ENCODE measurements at places on chromosomes 2 and 18.

GRCh38 chr2:30149976-30150375 is 3.2 kb downstream of the YPEL5 start:
- H3K4me3 ChIP-seq: peak overlapping the region; percentile 7
- no peak for DNase-seq
- peak overlapping the region; percentile 99 for H3K27ac ChIP-seq

DNA sequence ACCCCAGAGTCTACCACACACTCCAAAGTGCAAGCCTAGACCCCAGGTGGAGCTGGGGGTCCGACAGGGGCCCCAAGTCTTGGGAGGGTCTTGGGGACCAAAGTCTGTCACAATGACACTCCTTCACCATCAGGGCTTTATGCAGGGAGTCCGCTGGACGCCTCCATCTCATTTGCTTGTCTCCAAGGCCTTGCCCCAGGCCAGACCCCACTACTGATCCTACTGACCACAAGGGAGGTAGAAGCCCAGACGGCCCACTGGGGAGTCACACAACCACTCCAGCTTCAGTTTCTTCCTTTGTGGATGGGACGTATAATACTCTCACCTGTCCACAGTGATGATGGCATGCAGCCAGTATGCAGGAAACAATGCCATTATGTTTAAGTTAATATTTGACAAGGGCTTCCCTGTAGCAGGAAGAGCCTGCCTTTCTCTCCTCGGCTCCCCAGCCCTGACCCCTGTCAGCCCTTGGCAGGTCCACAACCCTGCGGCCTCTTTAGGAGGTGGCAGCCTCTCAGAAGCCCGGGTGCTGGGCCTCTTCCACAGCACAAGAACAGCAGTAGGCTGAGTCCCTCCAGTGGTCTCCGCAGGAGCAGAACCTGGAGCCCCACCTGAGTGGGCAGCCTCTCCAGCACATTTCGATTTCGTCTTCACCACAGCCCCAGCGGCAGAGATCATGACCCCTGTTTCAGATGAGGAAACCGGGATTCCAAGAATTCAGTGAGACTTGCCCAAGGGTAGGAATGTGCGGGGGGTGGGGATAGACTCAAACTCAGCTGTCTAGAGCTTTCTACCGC is 6.5 kb downstream of the BIN1 start:
- no peaks in the 10 kb centered on the region for H3K27me3 ChIP-seq
- DNase-seq: no peak
- peaks cover 10% of the 10 kb centered on the region for H3K4me1 ChIP-seq
- no peaks in the 10 kb centered on the region for H3K36me3 ChIP-seq
- H3K4me3 ChIP-seq: no peak overlapping the region
- no peak overlapping the region for H3K27ac ChIP-seq

GRCh38 chr18:59918320-59918755 is 18.5 kb downstream of the PMAIP1 start:
- no peaks in the 10 kb centered on the region for H3K27me3 ChIP-seq
- H3K4me1 ChIP-seq: peaks cover 11% of the 10 kb centered on the region
- H3K36me3 ChIP-seq: no peaks in the 10 kb centered on the region
- peak; percentile 71 for DNase-seq
- no peak overlapping the region for H3K27ac ChIP-seq

GRCh38 chr2:72077702-72078169 is 69.9 kb downstream of the CYP26B1 start:
- no peak overlapping the region for H3K4me3 ChIP-seq
- no peaks in the 10 kb centered on the region for H3K27me3 ChIP-seq
- no peaks in the 10 kb centered on the region for H3K36me3 ChIP-seq

DNA sequence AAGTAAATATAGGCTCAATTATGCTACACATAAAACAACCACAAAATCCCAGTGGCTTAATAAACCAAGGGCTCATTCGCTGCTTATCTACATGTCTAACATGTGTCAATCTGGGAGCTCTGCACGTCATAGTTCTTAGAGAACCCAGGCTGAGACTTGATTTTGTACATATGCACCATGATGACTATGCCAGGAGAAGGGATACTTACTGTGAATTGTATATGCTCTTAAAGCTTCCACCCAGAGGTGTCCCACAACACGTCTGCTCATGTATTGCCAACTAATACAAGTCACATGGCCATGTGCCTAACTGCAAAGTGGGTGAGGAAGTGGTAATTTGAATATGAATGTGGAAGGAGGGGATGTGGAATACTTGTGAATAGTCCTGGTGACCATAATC is 262.1 kb downstream of the CPS1 start:
- no peak overlapping the region for H3K4me3 ChIP-seq
- H3K27me3 ChIP-seq: no peaks in the 10 kb centered on the region
- no peaks in the 10 kb centered on the region for H3K4me1 ChIP-seq
- H3K27ac ChIP-seq: no peak overlapping the region

DNA sequence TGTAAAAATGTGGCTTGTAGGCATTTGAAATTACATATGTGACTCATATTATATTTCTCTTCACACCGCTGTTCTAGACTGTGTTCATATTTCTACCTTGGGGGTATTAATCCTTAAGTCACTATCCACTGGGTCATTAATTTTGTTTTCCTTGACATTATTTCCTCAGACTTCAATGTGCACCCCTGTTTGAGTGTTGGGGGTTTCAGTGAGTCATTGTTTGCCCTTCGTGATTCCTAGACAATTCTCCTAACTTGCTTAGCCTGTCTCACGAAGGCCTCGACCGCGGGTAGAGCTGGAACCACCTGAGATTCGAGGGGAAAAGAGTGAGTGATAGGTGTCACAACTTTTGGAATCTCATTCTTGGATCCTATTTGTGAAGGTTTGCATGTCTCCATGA is 35.1 kb downstream of the NPAS2 start:
- H3K27me3 ChIP-seq: no peaks in the 10 kb centered on the region
- H3K27ac ChIP-seq: no peak overlapping the region
- no peak overlapping the region for H3K4me3 ChIP-seq
- no peaks in the 10 kb centered on the region for H3K36me3 ChIP-seq
- H3K4me1 ChIP-seq: no peaks in the 10 kb centered on the region

- DNase-seq: no peak
- H3K36me3 ChIP-seq: no peaks in the 10 kb centered on the region
- no peaks in the 10 kb centered on the region for H3K27me3 ChIP-seq
- H3K4me1 ChIP-seq: peaks cover 25% of the 10 kb centered on the region
Observed at GRCh38 chr18:35087726-35088125, 46.5 kb downstream of the MAPRE2 start.

DNA sequence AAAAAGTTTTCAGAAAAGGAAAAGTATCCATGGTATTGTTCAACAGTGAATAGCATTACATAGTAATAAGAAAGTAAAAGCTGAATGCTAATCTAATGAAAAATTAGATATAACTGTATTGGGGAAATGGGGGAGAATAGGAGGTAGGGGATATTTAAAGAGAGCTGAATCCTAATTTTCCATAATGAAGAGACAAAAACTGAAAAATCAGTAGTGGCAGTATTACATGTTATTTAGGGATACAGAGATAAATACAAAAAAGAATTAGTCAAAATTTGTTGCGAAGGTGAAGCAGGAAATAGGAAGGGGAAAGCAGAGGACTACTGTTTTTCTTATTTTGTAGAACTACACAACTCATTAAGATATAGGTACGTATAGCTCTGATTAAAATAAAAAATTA is 9.1 kb downstream of the TANK start:
- H3K27ac ChIP-seq: peak overlapping the region; percentile 25
- H3K4me1 ChIP-seq: peaks cover 73% of the 10 kb centered on the region
- H3K4me3 ChIP-seq: no peak overlapping the region

GRCh38 chr2:102540882-102541281 is 67.9 kb downstream of the SLC9A4 start:
- DNase-seq: no peak
- no peak overlapping the region for H3K27ac ChIP-seq
- H3K4me1 ChIP-seq: no peaks in the 10 kb centered on the region
- no peaks in the 10 kb centered on the region for H3K27me3 ChIP-seq
- H3K4me3 ChIP-seq: no peak overlapping the region

- H3K4me3 ChIP-seq: no peak overlapping the region
- no peak for DNase-seq
- no peaks in the 10 kb centered on the region for H3K27me3 ChIP-seq
Observed at GRCh38 chr2:64232266-64232665, 88.0 kb upstream of the PELI1 start.

- no peak overlapping the region for H3K4me3 ChIP-seq
- no peaks in the 10 kb centered on the region for H3K27me3 ChIP-seq
- H3K36me3 ChIP-seq: no peaks in the 10 kb centered on the region
- no peaks in the 10 kb centered on the region for H3K4me1 ChIP-seq
- H3K27ac ChIP-seq: no peak overlapping the region
Observed at GRCh38 chr2:41697389-41697788, 350.4 kb upstream of the PKDCC start.

GRCh38 chr18:46481048-46481846 is 175.8 kb downstream of the LOXHD1 start:
- H3K27ac ChIP-seq: no peak overlapping the region
- H3K4me1 ChIP-seq: no peaks in the 10 kb centered on the region

- no peak for DNase-seq
- no peaks in the 10 kb centered on the region for H3K27me3 ChIP-seq
- H3K4me3 ChIP-seq: no peak overlapping the region
Observed at GRCh38 chr2:39289609-39290008, 45.8 kb upstream of the CDKL4 start.

GRCh38 chr2:23636426-23636825 is 251.4 kb downstream of the KLHL29 start:
- DNase-seq: no peak
- H3K4me3 ChIP-seq: no peak overlapping the region
- H3K36me3 ChIP-seq: no peaks in the 10 kb centered on the region
- H3K27me3 ChIP-seq: no peaks in the 10 kb centered on the region
- H3K4me1 ChIP-seq: peaks cover 8% of the 10 kb centered on the region

DNA sequence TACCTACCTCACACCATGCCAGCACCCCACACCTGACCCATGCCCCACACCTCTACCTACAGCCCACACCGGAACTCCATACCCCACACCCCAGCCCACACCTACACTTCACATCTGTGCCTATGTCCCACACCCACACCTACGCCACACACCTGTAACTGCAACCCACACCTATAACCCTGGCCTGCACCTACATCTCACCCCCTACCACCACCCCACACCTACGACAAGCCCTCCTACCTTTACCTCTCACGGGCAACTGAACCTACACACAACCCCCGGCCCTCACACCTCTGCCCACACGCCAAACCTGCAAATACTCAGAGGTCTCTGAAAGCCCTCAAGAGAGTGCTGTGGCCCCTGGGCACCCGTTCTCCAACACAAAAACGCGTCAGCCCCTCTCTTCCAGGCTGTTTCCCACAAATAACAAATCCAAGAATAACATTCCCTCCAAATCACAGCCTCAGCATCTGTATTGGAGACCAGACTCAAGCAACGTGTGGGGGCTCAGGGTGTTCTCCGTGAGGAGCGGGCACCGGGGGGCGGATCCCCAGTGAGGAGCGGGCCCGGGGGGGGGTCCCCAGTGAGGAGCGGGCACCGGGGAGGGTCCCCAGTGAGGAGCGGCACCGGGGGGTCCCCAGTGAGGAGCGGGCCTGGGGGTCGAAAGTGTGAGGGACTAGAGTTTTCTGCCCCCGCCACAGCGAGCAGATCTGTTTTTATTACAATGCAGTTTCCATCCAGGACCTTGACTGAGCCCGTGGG is 33.4 kb downstream of the SLC66A2 start:
- no peak overlapping the region for H3K4me3 ChIP-seq
- H3K27me3 ChIP-seq: no peaks in the 10 kb centered on the region
- DNase-seq: peak; percentile 34
- no peak overlapping the region for H3K27ac ChIP-seq
- no peaks in the 10 kb centered on the region for H3K4me1 ChIP-seq
- peaks cover 41% of the 10 kb centered on the region for H3K36me3 ChIP-seq

- no peak for DNase-seq
- H3K4me1 ChIP-seq: no peaks in the 10 kb centered on the region
- no peaks in the 10 kb centered on the region for H3K27me3 ChIP-seq
- H3K4me3 ChIP-seq: no peak overlapping the region
- H3K36me3 ChIP-seq: no peaks in the 10 kb centered on the region
Observed at GRCh38 chr2:21924640-21925285, 801.0 kb downstream of the TDRD15 start.

DNA sequence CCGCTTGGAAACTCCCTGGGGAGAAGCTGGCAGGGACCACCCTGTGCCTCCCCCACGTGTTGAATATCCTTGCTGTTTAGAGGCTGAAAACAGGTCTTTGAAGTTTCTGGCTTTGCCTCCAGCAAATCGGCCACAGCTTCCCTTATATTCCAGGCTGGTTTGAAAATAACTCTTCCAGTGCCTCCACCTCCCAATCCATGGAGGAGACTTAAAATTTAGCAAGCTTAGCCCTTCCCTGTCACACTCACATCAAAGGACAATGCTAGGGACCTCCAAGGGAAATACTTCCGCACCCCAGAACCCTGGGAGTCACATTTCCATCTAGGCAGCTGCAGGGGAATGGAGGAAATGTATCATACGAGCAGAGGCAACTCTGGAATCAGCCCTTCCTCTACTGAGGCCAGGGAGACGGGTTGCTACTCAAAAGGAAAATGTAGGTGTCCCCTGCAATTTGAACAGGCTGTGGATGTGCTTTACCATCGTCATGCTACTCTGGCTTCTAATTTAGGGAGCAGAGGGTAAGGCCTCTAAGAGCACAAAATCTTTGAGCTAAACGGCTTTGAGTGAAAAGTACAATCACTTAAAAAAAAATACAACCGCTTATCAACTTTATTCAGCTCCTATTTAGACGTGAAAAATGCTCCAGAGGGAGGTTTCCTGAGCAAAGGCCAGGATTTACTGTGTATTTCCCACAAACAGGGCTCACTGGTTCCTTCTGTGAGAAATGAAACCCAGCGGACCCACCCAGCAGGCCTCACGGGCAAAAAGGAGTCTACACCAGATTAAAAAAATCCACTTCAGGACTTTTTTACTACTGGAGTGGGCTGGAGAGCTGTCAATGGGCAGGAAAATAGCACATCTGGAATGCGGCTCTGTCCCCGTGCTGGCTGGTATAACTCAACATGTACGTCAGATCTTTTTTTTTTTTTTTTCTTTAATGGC is 49.4 kb upstream of the PKDCC start:
- DNase-seq: no peak
- no peak overlapping the region for H3K4me3 ChIP-seq
- no peaks in the 10 kb centered on the region for H3K36me3 ChIP-seq
- no peaks in the 10 kb centered on the region for H3K4me1 ChIP-seq
- no peaks in the 10 kb centered on the region for H3K27me3 ChIP-seq
